AG09309 (cell line): ENCODE measurements at places on chromosomes 3 and 15.

- no peak for DNase-seq
These were observed 165.3 kb downstream of the AKAP13 start for GRCh38 chr15:85545752-85546151.

GRCh38 chr3:105733356-105733755, 135.5 kb downstream of the CBLB start:
- no peak for DNase-seq

DNA sequence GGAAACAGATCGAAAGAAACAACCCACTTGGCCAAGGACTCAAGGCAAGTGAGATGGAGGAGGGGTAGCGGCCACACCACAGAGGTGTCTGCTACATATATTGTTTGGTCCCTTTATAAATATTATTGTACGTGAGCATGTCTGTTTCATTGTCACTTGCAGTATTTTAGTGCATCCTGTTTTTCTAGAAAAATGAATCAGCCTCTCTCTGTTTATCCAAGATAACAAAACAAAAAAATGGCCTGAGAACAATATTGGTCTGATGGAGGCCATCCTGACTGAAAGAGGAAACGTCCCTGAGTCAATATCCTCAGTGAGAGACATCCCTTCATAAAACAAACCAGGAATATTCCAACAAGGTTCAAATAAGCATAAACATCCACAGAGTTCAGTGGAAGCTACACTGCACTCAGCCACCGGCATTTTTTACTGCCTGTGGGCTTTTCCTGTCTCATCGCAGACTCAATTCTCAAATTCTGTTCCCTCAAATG, 42.0 kb downstream of the WWTR1 start:
- no peak for DNase-seq

GRCh38 chr15:100105101-100105500, 236.7 kb downstream of the ADAMTS17 start:
- no peak for DNase-seq

DNA sequence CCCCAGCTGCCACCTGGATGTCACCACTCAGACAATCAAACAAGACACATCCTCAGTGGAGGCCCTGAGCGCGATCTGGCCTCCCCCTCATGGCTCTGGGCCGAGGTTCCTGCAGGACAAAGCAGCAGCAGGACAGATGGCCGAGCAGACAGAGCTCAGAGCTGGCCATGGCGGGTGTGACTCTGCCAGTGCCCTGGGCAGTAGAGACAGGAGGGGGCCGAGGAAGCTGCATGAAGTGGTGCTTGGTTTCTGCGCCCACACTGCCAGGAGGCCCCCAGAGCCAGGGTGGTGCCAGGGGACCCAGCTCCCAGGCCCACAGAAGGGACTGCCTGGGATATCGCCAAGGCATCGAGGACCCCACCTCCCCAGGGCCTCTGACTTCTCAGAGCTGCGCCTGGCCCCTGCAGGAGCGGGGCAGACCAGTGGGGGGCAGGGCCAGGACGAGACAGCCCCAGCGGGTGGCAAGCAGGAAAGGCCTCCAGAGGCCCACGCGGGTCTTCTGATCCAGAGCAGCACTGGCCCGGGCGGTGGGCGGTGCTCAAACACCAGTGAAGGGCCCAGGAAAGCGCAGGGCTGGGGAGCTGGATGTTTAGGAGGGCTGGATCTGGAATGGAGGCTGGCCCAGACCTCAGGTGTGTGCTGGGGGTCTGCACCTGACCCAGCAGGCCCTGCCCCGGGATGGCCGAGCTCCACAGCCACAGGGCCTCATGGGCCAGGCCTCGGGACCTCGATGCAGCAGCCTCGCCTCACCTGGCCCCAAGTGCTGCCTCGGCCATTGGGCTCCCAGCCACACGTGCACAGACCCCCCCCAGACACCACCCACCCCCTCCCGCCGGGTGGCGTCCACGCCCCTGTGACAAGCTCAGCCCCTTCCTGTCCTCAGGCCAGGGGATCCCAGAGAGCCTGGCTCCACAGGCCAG, 76.0 kb downstream of the GOLGA8G start:
- DNase-seq: no peak

DNA sequence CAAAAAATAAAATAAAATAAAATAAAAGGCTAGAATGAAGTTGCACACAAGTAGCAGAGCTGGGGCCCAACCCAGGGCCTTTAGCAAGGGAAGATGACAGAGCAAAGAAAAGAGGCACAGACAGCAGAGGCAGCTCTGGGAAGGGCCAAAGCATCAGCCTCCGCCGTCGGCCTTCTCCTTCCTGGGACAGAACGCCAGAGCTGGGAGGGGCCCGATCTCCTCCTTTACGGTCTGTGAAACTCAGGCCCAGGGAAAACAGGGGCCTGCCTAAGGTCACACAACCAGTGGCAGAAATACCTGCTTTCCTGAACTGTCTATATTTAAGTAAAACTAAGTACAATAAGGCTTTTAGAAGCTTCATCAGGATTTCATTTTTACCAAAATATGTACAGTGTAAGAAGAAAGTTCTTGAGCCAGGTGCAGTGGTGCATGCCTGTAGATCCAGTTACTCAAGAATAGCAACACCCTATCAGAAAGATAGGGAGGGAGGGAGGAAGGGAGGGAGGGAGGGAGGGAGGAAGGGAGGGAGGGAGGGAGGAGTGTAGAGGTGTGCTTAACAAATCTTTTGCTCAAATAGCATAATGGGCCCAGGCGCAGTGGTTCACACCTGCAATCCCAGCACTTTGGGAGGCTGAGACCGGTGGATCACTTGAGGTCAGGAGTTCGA, 43.0 kb upstream of the MUC4 start:
- DNase-seq: no peak

DNA sequence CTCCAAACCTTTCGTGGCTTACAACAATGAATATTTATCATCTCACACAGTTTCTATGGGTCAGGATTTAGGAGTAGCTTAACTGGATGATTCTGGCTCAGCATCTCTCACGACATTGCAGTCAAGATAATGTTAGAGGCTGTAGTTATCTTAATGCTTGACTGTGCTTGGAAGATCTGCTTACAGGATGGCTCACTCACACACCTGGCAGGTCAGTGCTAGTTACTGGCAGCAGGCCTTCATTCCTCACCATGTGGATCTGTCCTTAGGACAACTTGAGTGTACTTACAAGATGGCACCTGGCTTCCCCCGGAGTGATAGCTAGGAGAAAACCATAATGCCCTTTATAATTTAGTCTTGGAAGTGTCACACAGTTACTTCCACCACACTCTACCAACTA, 32.8 kb upstream of the OXTR start:
- DNase-seq: no peak

- DNase-seq: no peak
These were observed 495.4 kb downstream of the FOXP1 start for GRCh38 chr3:71088019-71088708.

GRCh38 chr3:189460511-189460910, 170.7 kb upstream of the TP63 start:
- no peak for DNase-seq

DNA sequence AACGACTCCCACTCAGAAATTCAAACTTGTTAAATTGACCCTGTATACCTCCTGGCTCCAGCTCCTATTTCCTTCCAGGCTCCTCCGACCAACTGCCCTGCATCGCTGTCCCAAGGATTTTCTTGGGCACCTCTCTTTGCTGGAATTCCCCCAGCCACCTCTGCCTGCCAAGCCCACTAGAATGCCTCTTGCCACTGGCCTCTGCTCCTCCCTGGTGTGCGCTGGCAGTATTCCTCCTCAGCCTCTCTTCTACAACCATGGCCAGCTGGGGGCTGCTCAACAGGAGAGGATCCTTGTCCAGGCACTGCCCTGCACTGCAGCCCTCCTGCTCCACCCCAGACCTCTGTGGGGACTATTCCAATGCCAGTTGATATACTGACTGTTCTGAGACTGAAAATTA, 7.4 kb downstream of the WNT7A start:
- no peak for DNase-seq
